ENCODE measurements at places on chromosomes 5 and 9.

GRCh38 chr5:44663991-44664710 is 144.6 kb upstream of the MRPS30 start:
- DNase-seq, result no peak

- DNase-seq, result no peak
These were observed 69.1 kb upstream of the TJP2 start for GRCh38 chr9:69104830-69105527.

GRCh38 chr5:7325975-7326913 is 69.7 kb upstream of the ADCY2 start:
- DNase-seq, result peak; percentile 65

DNA sequence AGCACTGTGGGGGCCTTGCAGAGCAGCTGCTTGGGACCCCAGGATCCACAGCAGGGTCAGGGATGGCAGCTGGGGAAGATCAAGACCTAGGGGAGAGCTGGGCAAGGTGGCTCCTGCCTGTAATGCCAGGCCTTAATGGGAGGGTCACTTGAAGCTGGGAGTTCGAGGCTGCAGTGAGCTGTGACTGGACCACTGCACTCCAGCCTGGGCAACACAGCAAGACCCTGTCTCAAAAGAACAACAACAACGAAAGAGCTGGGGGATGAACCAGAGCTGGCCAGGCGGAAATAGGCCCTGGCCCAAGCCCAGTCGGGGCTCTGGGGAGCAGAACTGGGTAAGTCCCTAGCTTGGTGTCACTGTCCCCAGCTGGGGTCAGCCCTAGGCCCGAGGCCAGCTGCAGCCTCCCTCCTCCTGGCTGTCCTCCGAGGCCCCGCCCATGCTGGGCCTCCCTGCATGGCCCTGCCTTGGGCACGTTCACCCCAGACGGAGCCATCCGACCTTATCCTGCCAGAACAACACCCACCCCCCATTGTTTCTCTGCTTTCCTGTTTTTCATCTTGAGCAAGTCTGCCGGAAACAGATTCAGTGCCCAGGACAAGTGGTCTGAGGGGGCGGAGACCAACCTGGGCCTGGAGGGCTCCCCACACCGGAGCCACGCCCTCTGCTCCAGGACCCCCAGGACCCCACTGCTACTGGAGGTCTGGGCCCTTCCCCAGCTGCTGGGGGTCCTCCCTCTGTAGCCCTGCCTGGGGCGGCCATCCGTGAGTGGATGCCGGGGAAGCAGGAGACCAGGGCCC is 1.9 kb downstream of the DIPK1B start:
- DNase-seq, result no peak

DNA sequence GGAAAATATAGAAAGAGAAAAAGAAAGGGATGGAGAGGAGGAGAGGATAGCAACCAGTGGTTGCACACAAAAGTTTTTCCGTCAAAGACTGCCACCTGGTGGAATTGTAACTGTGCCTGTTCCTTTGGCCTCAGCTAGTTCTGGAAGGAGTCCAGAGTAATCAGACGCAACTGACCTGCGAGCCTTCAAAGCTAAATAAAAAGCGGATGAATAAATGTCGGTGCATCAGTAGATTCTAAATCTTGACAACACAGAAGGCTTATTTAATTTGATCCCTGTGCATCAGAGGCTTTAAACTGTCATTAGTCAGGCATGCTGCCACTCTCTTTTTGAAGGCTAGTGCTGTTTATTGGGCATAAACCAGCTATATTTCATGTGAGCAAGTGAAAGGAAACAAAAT is 132.9 kb upstream of the ACO1 start:
- peak; percentile 21 for DNase-seq

DNA sequence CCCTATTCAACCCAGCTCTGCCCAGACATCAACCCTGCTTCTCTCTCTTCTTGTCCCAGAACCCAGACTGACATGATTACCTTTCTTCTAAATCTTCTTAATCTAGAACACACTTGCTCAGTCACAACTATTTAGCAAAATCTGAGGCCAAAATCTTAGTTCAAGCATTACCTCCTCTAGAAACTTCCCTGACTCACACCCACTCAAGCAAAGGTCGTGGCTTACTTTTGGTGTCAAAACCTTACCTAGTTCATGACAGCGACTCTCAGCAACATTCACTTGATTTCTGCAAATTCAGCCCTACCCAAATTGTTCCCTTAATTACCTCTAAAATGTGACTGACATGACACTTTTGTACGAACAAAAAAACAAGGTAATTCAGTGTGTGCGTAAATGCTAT is 130.2 kb downstream of the TLE1 start:
- no peak for DNase-seq

DNA sequence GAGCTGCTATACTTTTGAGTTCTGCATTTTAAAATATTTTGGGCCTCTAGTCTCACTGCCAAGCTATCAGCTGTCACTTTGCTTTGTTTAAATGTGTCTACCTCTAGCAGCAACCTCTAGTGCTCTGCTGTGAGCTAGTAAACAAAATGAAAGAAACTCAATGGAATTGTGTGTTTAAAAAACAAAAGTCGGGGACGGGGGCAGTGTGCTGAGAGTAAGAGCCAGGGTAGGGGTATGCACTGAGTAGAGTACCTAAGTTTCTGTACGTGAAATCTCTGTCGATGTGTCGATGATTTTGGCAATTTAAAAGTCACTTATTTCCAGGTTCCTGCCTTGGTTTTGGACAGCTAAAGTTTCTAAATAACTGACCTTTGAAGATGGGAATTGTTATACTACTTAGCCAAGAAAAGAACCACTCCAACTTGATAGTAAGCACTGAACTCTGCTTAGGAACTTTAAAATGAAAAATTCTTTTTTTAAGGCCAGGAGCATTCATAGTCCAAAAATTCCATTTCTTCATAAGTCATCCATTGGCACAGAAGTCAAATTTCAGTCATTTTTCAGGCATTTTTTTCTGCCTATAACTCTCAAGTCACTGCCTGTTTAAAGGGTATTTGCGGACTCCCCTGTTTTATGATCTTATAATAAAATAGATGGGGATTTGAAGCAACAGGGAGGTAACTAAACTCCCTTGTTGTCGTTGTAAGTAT is 111.5 kb downstream of the SAXO1 start:
- DNase-seq, result peak; percentile 71

GRCh38 chr5:170393958-170394357 is 4.8 kb upstream of the KCNMB1 start:
- DNase-seq, result no peak

- DNase-seq, result peak; percentile 85
These were observed 23.0 kb downstream of the EPB41L4B start for GRCh38 chr9:109297899-109298298.

DNA sequence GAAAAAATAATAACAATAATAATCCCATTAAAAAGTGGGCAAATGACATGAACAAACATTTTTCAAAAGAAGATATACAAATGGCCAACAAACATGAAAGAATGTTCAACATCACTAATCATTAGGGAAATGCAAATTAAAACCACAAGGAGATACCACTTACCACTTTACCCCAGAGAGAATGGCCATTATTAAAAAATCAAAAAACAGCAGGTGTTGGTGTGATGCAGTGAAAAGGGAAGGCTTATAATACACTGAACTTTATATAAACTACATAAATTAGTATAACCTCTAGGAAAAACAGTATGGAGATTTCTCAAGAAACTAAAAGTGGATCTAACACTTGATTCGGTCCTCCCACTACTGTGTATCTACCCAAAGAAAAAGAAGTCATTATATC is 81.9 kb downstream of the DROSHA start:
- no peak for DNase-seq

DNA sequence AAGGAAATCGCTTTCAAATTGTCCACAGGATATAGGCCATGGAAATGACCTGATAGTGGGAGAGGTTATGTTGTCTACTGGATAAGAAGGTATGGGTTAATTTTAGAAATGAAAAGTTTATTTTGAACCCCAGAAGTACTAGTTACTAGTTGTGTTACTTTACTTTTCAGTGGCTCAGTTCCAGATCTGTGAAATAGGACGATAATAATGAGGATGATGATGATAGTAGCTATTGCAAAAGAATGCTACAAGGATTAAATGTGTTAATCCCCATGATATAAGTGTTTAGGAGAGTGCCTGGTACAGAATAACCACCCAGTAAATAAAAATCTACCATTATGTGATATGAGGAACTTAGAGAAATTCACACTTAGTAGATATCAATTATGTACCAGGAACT is 120.8 kb downstream of the PDE4D start:
- no peak for DNase-seq

DNA sequence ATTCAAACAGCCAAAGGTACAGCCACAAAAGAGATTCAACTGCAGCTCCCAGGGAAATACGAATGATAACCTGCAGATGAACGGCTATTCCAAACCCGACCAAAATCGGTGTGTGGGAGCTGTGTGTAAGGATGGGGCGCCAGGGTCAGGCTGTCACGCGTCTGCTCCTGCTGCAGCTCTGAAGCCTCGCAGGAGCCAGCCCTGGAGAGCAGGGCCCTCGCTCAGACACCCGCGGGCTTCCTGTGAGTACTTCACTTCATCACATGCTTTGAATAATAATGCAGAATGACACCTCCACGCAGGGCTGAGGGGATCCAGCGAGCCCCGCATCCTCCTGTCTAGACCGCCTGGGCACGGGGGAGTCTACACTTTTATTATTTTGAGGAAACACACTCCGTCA is 307.5 kb upstream of the IRX2 start:
- no peak for DNase-seq

DNA sequence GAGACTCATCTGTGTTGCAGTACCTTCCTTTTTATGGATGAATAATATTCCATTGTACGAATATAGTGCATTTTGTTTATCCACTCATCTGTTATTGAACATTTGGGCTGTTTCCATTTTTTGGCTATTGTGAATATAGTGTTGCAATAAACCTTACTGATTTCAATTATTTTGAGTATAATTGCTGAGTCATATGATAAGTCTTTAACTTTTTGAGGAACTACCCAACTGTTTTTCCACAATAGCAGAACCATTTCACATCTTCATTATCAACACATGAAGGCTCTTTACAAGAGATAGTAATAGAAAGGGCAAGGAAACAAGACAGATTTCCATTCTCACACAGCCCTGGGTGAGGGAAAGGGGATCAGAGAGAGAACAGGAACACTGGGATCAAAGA is 329.2 kb downstream of the RAB3C start:
- DNase-seq, result no peak

GRCh38 chr5:127143722-127144121 is 70.4 kb upstream of the C5orf63 start:
- no peak for DNase-seq

DNA sequence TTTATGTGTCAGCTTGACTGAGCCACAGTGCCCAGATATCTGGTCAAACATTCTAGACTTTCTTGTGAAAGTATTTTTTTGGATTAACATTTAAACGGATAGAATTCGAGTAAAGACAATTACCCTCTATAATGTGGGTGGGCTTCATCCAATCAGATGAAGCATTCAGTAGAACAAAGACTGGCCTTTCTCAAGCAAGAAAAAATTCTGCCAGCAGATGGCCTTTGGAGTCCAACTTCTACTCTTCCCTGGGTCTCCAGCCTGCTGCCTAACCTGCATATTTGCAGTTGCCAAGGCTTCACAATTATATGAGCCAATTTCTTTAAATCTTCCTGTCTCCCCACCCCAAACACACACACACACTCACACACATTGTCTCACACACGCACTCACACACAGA is 86.4 kb downstream of the MED10 start:
- peak; percentile 26 for DNase-seq

DNA sequence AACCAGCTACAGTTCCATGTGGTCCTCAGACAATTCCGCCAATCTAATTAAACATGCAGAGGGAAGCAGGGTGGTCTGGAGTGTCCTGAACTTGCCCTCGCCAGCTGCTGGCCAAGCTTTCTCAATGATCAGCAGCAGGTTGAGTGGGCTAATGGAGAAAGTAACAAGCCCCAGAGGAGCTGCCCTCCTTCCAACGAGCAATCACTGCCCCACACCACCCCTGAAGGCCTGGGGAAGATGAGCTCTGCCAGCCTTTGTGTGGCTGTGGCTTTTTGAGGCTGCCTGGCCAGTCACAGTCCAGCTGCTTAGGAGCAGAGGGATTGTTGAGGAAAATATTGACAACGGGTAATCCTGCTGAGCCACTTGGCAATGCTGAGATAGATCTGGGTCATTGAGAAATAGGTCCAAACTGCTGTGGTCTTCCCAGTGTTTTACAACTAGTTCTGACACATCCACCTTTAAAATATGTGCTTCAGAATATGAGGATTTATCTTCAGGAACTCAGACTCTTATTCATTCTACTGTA is 107.3 kb downstream of the CD180 start:
- peak; percentile 36 for DNase-seq

GRCh38 chr5:108830705-108831276 is 83.1 kb downstream of the FER start:
- DNase-seq, result no peak

GRCh38 chr5:132389585-132390286 is 20.2 kb downstream of the SLC22A5 start:
- DNase-seq, result peak; percentile 99

DNA sequence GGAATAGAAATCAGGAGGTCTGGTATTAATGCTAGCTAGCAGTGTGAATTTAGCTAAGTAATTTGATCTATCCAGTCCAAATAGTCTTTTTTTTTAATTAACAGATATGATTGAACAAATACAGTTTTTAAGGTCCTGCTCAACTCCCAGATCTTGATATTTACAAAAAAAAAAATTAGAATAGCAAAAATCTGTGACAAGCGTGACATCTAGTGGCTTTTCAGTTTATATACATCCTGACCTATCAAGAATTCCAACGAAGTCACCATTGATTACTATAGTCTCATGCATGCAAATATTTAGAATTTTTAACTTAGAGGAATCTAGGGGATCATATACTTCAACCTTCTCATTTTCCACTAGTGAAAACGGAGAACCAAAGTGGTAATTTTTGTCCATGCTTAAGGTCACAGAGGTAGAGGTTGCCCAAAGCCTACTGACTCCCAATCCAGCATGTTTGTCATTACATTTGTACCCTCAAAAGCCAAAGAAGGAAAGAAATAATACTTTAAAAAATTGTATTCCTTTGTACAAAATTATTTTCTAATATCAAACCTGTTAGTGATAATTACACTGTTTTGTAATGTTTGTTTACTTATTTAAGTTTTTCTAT is 17.6 kb upstream of the TARS1 start:
- DNase-seq, result peak; percentile 63

DNA sequence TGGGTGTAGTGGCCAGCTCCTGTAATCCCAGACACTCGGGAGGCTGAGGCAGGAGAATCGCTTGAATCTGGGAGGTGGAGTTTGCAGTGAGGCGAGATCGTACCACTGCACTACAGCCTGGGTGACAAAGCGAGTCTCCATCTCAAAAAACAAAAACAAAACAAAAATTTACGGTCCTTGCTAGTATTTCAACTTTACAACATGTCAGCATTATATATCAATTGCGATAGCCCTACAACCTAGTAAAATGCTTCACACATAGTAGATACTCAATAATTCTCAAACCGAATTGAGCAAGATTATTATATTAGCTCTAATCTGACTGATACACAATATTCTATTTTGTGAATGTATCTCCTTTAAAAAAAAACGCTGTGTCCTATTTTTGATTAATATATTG is 1411.0 kb upstream of the WWC1 start:
- no peak for DNase-seq

- DNase-seq, result no peak
These were observed 45.9 kb downstream of the SEMA6A start for GRCh38 chr5:116528519-116529234.
